ENCODE measurements at places on chromosomes 2 and 18.

- no peak for DNase-seq
Observed at GRCh38 chr2:8918412-8918811, 81.0 kb upstream of the KIDINS220 start.

DNA sequence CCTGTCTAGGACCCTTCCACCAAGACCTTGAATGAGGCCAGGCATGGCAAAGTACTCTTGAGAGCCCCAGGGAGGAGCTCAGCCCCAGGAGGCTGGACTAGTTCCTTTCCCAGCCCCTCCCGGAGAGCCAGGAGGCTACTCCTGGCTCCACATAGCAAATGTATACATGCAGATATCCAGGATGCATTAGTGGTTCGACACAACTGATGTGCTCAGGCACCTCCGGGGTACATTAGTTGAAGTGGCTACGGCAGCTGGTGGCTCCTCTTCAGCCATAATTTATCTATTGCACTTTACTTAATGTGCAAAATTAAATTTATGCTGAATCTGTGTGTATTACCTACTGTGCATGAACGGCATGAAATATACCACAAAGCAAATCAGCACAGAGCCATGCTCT, 182.8 kb upstream of the MEIS1 start:
- DNase-seq: no peak

GRCh38 chr18:58180738-58181353, 136.8 kb downstream of the NEDD4L start:
- peak; percentile 49 for DNase-seq

GRCh38 chr2:191927319-191927867, 80.5 kb upstream of the CAVIN2 start:
- DNase-seq: no peak

GRCh38 chr2:1746174-1747064, 2.1 kb upstream of the PXDN start:
- no peak for DNase-seq

- no peak for DNase-seq
Observed at GRCh38 chr2:196112418-196113034, 43.9 kb upstream of the DNAH7 start.

GRCh38 chr2:25251071-25251421, 82.7 kb upstream of the POMC start:
- DNase-seq: no peak

- no peak for DNase-seq
Observed at GRCh38 chr2:128272601-128273468, 45.8 kb downstream of the HS6ST1 start.

DNA sequence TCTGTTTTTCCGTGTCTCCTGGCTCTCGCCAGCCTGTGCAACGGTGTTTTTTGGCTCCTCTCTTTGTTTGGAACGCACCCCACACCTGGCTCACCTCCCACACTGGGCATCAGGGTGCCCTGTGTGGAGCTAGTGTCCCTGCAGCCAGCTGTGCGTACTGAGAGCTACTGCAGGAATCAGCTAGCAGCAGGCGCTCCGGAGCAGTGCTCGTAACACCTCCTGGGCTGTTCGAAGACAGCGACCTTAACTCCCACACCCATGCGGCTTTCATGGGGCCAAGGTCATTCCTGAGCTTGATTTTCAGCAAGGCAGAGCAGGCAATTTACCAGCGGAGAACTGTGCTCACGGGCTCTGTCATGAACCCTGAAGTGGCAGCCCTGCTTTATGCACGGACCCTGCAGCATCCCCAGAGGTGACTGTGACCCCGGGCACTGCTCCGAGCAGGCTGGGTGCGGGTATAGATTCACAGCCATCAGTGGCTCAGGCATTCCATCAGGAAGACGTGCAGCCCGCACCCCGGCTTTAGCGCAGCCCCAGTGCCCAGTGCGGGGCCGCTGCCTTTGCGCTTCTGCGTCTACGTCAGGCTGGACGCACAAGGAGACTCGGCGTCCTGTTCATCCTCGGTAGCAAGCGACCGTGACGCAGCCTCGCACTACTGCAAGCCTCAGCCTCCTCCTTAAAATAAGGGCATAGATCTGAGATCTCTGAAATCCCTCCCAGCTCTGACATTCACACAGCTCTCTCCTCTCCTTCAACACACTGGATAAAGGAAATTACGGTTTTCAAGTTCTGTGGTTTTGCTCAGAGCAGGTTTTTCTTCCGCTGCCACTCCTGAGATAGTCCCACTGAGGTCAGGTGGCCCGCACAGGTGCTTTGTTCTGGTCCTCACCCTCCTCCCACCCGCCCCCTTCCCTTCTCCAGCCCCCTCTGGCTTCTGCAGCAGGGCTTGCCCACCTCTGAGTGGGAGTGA, 58.2 kb downstream of the ADI1 start:
- DNase-seq: no peak

GRCh38 chr2:45000921-45001868, 8.1 kb downstream of the SIX2 start:
- no peak for DNase-seq

- DNase-seq: no peak
Observed at GRCh38 chr18:44918142-44918476, 237.4 kb downstream of the SETBP1 start.

GRCh38 chr2:147884830-147885229, 40.0 kb downstream of the ACVR2A start:
- no peak for DNase-seq

DNA sequence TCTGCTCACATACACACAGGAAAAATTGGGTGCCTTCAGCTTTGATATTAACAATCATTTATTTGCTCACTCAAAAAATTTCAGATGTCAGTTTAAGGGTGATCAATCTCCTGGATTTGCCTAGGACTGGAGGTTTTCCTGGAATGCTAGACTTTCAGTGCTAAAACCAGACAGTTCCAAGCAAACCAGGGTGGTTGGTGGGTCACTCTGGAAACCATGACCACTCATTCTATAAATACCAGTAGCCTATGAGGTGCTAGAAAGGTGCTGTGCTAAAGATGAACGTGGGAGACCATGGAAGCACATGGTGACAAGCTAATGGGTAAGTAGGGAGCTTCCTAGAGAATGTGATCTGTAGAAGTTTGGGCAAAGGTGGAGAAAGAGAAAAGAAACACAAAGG, 25.4 kb upstream of the STPG4 start:
- DNase-seq: no peak

GRCh38 chr18:43877616-43878321, 600.5 kb upstream of the SYT4 start:
- no peak for DNase-seq

GRCh38 chr18:26792661-26793060, 72.8 kb downstream of the AQP4 start:
- no peak for DNase-seq

DNA sequence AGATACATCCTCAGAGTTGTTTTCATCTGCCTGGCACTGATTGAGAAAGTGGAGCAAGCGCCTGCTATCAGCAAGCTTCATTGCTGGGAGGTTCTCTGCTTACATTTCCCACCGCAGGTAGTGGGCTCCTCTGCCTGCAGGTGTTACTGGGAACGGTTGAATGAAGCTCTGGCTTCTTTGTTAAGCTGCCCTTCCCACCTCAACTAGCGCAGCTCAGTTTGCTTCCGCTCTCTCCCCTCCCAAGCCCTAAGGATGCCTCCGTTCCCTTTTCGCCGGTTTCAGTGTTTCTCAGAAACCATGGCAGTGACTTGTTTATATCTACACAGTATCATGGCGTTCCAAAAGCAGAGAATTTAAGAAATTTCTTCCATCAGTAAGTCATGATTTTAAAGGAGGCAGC, 72.2 kb upstream of the B3GNT7 start:
- no peak for DNase-seq

DNA sequence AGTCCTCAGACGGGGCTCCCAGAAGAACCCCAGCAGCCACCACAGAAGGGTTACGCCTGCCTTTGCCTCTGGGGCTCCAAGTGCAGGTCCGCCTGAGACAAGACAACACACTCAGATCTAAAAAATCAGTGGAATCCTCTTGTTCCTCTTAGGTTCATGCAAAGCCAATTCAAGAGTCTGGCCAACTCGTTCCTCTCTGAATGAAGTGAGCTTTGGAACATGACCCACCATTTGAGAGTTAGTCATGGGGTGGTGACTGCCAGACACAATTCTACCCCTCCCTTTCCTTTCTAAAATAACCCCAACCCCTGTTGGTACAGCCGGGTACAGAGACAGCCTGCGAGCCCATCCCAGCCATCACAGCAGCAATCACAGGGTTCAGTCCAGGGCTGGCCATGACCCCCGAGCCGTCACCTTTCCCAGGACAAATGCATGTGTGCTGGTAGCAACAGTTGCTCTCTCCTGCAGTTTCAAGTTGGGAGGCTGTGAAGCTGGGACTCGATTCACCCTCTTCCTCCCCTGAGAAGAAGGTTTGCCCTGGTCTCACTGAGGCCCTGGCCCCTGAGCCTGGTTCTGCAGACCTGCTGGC, 183.1 kb upstream of the SH3BP4 start:
- DNase-seq: no peak

DNA sequence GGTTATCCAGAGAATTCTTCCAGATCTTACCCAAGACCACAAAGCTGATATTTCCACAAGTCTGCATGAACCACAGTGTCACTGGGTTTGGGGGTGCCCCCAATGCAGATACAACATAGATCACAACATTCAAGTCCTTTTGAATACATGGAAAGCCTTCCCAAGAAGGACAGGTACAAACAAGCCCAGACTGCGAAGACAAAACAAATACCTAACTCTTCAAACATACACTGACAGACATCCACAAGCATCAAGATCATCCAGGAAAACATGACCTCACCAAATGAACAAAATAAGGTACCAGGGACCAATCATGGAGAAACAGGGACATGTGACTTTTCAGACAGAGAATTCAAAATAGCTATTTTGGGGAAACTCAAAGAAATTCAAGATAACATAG, 93.1 kb downstream of the MDH1 start:
- DNase-seq: no peak

- no peak for DNase-seq
Observed at GRCh38 chr2:220966636-220967035, 605.5 kb downstream of the EPHA4 start.

GRCh38 chr2:69608109-69608508, 35.4 kb downstream of the AAK1 start:
- no peak for DNase-seq

DNA sequence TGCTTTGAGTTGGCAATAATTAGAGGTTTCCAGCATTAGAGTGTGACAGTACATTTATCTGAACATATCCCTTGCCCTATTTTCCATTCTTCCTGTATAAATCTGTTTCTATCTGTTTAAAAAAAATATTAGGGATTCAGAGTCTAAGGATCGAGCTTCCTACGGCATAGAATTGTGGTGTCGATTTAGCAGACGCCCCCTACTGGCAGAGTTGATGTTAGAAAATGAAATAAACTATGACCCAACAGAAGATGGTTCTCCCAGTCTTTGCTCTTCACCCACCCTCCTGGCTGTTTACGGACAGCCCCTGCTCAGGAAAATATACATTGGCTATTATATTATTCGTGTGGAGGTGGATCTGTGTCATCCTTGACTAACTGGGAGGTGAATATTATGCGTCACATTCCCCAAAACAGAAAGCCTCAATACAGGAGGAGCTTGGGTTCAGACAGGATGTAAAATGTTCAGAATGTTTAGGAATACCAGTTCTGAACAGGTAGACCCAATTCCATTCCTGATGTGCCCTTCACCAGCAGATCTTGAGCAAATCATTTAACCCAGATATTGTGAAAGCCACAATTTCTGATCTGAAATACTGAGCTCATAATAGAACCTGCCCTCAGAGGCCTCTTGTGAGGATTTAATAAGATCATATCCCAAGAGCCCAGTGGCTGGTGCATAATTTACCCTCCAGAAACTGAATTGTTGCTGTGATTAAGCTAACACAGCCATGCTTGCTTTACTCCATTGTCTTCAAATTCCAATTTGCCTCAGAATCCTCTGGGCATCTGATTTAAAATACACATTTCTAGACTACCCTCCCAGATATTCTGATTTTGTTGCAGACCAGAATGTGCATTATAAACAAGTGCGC, 10.8 kb upstream of the ERMN start:
- DNase-seq: peak; percentile 20

GRCh38 chr2:174322746-174323145, 12.0 kb upstream of the SP9 start:
- DNase-seq: no peak

DNA sequence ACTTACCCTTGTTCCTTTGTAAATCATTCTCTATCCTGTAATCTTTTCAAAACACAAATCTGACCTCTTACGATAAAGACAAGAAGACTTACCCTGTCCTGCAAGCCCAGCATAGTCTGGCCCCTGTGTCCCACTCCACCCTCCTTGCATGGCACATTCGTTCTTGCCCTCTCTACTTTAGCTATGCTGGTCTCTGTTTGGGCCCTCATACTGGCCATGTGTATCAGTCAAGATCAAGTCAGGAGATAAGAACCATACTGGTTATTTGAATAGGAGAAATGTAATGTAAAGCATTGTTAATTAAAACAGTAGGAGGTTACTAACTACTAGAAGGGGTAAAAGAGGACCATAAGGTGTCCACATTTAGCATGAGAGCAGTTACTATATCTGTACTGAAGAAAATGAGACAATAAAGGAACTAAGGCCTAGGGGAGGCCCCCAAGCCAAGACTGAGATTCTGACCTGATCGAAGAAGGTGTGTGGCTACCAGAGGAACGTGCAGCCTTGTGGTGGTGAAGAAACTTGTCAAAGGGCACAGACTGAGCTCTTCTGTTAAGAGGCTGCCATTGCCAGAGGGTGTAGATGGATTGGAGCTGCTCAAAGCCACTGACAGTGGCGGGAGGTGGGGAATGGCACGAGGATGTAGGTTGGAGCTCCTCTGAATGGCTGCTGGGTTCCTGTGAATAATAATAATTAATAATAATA, 80.8 kb downstream of the KCTD18 start:
- DNase-seq: no peak

DNA sequence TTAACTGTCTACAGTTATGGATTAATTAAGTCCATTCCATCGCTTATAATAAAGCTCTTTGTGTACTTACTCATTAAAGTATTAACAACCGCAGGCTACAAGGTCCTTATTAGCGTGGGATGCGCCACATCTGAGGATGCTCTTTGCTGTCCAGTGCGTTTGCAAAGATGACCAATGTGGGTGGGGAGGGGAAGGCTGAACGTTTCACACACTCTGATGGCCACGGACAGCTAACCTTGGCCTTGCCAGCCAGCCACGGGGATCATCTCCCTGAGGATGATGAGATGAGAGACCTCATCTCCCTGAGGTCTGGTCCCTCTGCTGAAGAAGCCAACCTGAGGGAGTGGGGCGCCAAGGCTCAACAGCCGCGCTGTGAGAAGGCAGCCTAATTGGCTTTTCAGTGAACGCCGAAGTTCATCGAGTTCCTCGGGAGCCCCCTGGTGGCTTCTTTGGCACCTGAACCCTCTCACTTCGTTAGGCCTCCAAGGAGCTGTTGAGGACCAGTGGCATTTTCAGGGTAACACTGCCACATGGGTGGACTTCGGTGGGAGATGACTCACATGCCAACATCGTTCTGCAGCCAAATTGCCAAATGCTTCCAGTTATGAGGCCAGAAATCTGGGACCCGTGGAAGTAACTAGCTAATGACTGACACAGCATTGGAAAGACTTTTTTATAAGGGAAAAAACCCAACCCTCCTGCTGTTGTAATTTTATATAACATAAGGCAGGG, 69.3 kb upstream of the SEC11C start:
- peak; percentile 47 for DNase-seq

GRCh38 chr18:12606592-12607315, 51.2 kb downstream of the SPIRE1 start:
- DNase-seq: no peak

GRCh38 chr18:55439056-55439455, 148.9 kb downstream of the TCF4 start:
- DNase-seq: no peak
